Substantia nigra (tissue), 51 donors: ENCODE measurements at places on chromosomes 12 and 14.

DNA sequence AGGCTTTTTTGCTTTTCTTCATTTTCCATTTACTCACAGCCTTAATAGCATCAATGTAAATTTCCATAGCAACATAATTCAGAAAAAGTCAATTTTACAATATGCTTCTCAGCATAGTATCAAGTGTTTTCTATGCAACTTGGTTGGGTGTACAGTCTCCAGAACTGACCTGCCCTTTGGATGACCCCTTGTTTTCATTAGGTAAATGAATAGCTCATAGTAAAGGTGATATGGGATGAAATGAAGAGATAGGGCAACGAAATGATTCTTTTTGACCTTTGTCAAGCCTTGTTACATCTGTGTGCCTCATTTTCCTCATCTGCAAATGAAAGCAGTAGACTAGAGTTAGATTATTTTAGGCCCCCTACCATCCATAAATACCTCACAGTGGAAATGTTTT, 1081.0 kb downstream of the TMTC2 start:
- DNase-seq: no peak

DNA sequence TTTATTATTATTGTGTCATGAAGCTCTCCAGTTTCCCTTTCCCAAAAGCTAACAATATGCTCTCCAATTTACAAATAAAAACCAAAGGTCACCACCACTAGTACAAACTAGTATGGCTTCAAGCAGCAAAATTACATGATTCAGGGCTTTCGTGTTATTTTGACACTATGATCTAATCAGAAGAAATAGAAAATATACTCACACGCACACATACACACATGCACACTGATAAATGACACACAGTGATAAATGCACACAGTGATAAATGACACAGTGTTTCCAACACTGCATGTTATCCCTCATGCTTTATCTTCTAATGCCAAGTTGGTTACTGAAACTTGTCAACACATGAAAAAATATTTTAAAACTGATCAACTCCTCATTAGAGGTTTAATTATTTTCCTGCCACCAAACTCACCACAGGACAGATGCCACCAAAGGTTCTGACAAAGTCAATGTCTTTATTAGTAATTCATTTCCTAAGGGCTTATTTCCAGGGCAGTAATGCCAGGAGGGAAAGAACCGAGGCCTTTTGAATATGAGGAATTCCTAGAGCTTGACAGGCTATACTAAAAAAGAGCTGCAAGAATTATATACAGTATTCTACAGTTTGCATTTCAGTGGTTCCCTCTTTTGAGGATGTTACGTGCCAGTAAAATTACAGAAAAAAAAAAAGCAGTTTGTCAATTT, 82.4 kb downstream of the PPP2R5E start:
- no peak for DNase-seq

DNA sequence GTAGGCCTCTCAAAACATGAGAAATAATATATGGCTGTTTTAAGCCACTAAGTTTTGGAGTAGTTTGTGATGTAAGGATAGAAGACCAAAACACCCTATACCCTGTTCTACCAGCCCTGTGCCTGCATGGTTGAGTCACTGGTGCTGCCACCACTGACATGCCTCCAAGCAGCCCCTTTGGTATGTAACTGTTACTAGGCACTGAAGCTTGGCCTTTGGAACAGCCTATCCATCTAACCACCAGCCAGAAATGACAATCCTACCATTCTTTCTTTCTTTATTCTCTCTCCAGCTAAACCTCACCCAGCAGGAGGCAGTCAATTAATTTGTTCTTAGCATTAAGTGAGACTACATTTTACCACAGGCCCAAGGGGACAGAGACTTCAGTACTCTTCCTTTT, 240.3 kb downstream of the MSRB3 start:
- no peak for DNase-seq

- DNase-seq: no peak
Measured at GRCh38 chr12:3354586-3354985, 136.4 kb upstream of the PRMT8 start.

- DNase-seq: no peak
Measured at GRCh38 chr12:65287426-65287825, 8.9 kb downstream of the MSRB3 start.

- DNase-seq: no peak
Measured at GRCh38 chr14:82366803-82367202, 833.1 kb upstream of the SEL1L start.

DNA sequence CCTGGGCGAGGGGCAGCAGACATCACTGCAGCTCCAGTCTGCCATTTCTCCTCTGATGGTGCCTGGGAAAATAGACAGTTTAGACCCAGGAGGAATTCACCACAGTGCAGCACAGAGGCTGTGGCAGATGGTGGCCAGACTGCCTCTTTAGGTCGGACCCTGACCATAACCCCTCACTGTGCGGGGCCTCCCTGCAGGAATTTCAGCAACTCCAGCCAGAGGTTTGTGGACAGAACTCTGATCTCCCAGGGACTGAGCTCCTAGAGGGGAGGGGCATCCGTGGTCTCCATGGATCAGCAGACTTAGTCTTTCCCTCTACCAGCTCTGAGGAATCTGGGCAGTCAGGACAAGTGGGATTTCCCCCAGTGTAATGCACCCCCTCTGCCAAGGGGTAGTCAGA, 106.5 kb downstream of the ZC3H14 start:
- no peak for DNase-seq

- no peak for DNase-seq
Measured at GRCh38 chr12:110872100-110872499, 25.3 kb downstream of the CCDC63 start.

- DNase-seq: no peak
Measured at GRCh38 chr14:39279515-39279914, 45.8 kb downstream of the MIA2 start.

- DNase-seq: no peak
Measured at GRCh38 chr12:124216966-124217365, 77.9 kb upstream of the RFLNA start.

DNA sequence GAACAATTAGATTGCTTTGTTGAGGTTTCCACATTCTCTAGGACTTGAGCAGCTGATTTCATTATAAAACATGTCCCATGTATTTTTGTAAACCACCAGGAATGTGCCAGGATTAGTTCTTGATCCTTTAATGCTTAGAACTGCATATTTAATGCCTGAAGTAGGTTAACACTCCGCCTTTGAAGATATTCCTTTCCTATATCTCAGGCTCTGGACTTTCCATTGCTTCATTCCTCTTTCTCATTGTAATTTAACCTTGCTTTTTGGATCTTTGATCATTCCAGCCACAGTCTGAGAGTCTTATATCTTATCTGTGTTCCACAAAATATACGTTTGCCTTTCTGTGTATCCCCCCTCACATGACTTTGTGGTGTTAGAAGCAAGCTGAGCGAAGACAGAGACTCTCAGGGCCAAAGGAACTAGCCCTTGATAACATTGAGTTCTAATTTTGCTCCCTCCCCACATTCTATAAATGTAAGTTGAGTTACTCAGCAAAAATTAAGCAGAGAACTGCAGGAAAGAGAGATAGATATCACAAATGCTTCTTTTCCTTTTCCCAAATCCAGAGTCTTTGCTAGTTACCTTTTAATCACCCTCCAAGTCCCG, 2.4 kb upstream of the CLEC1B start:
- DNase-seq: no peak

DNA sequence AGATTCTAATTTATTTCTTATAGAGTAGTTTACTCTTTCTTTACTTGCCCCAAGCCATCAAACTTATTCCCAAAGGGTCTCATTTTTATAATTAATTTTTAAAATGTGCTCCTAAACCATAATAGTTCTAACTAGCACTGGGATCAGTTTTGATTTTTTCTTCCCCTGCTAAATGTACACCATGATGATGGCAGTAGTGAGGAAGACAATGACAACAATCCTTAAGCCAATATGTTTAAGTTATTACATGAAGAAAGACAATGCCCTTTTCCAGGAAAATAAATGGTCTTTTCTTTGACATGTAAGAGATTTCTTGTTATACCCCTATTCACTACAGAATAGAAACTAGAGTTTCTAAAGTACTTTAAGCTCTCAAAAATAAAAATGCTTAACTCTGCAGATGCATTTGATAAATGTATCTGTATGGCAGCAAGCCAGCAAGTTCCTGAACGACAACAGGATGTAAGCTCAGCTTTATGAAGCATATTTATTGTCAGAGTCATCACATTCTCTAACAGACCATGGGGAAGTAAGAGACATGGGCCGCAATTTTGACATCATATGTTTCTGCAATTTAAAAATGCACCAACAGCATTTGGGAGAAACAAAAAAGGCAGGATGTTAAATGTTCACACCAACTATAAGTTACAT, 36.0 kb upstream of the SNX6 start:
- no peak for DNase-seq

- no peak for DNase-seq
Measured at GRCh38 chr12:1044696-1045095, 53.7 kb downstream of the ERC1 start.

DNA sequence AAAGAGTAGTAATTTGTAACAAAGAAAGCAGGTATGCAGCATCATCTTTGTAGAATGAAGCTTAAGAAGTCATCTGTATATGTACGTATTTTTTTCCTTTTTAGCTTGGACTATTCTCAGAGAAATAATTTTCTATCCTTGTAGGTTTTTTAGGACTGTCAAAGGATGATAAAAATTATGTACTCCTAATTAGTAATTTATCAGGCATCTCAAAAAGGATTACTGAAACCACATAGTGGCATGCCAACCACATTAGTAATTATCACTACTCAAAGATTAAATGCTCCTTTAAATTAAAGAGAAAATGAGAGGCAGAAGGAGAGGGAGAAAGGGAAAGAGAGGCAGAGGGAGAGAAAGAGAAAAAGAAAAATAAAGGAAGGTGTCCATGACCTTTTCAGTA, 17.3 kb downstream of the TTC8 start:
- no peak for DNase-seq

- no peak for DNase-seq
Measured at GRCh38 chr12:131452444-131452860, 258.4 kb upstream of the SFSWAP start.

GRCh38 chr14:67917006-67917405, 97.4 kb downstream of the RAD51B start:
- no peak for DNase-seq

- no peak for DNase-seq
Measured at GRCh38 chr12:14431975-14432374, 66.5 kb downstream of the ATF7IP start.

- no peak for DNase-seq
Measured at GRCh38 chr12:52796429-52796794, 495 bp upstream of the KRT3 start.

DNA sequence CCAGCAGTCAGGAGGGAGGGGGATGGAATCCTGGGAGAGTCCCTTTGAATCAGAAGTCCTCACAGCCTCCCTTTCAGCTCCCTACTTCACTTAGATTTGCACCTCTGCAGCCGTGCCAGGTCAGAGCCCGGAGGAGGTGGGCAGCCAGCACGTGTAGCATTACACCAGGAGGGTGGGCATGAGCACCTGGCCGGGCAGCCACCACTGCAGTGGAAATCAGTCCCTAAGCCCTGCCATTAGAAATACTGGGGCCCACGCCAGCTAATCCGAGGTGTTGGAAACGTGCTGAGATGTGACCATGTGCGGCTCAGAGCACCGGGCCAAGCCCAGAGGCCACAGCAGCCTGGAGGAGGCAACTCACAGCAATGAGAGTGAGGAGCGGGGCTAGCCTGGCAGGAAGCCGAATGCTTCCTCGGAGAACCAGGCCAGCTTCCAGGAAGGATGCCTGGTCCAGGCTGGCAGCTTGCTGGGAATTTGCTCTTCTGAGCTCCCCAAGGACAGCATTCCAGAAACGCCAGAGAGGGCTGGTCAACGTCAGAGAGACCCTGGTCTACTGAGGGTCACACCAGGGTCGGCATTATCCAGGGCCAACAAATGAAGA, 9.4 kb upstream of the CACNA2D4 start:
- DNase-seq: no peak

DNA sequence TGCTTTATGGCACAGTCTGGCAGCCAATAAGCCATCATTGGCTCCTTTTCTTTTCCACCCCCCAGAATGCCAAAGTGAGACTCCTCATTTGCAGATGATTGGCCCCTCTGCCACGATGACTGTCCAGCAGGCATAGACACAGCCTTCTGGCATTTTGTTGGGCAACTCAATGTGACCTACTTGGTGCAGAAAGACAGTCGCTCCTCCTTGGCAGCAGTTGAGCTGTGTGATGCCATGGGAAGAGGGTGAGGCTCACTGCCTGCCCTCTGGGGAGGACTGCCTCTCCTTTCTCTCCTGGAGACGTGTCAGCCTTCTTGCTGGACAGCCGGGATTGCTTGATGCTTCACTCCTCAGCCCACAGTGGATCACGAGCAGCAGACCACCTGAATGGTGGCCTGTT, 264.9 kb downstream of the C12orf75 start:
- DNase-seq: no peak

- no peak for DNase-seq
Measured at GRCh38 chr12:107803092-107803491, 28.6 kb downstream of the ASCL4 start.

- DNase-seq: peak; percentile 76
Measured at GRCh38 chr14:77126461-77126990, 15.1 kb downstream of the ZDHHC22 start.

- no peak for DNase-seq
Measured at GRCh38 chr14:102462391-102462790, 47.2 kb downstream of the ANKRD9 start.

DNA sequence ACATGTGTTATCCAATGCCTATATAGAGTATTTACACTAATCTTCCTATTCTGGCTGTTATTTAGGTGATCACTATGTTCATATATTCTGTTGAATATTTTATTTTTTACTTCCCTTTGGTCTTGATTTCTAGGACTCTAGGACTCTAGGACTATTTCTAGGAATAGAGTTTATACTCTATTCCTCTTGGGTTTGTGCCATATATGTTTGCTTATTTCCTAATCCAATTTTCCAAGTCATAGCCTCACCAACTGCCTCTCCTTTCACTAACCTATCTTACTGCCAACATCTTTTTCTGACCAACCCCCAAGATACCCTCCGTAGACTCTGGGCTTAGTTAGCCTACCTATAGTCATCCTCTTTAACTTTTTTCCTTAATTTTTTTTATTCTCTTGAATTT, 28.5 kb downstream of the ARF6 start:
- DNase-seq: no peak

GRCh38 chr12:65497660-65498059, 219.2 kb downstream of the MSRB3 start:
- no peak for DNase-seq

- no peak for DNase-seq
Measured at GRCh38 chr12:23066095-23066494, 441.1 kb downstream of the ETNK1 start.

DNA sequence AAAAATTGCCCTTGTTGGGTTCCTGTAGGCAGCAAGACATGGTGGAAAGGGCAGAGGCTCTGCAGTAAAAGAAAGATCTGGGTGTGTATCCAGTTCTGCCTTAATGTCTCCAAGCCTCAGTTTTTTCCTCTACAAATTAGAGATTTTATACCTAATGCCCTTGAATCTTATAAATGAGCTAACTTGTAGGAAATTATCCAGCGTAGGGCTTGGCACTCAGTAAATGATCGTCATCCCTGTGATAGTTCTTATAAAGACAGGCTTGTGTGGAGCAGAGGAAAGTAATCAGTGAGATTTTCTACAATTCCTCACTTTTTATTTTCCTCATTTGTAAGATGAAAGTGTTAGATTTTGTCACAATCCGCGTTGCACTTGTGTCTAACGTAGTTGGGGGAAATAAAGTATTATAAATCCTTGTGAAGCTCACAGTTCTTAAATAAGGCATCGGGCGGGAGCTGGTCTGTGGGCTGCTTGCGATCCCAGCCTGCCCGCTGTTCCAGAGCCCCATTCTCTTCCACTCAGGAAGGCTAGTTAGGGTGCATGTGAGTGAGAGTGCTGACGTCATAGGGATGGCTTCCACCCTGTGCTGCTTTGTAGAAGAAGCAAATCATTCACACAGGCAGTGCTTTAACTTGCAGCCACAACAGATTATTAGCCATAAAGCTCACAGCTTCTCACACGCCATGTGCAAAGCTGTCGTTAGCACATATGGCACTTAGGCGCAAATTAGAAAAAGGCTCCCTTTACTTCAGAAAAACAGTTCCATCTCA, 87.6 kb downstream of the EML1 start:
- no peak for DNase-seq
